ENCODE measurements at places on chromosomes 6 and 20. TPM values are rescaled to one million over a fixed set of nuclear protein-coding genes. Genes with fewer than 3 reads are reported as not detected.

Gene TMEM244
- total RNA-seq: not detected

Gene RCAN2
- total RNA-seq: 37.2 TPM

Gene PRDM13
- not detected for total RNA-seq

Gene UBR2
- total RNA-seq: 41.7 TPM

Gene DNPH1
- total RNA-seq: 31.8 TPM

Gene RIN2
- total RNA-seq: 141 TPM

Gene XKR7
- not detected for total RNA-seq

Gene PCSK2
- not detected for total RNA-seq

Gene DDX43
- total RNA-seq: 1.8 TPM

Gene ROS1
- total RNA-seq: under 0.01 TPM

Gene GINS1
- 1.8 TPM for total RNA-seq

Gene SLC35D3
- not detected for total RNA-seq

Gene SLC52A3
- total RNA-seq: not detected

Gene DXO
- total RNA-seq: 21.3 TPM

Gene EEF1A2
- 0.24 TPM for total RNA-seq

Gene RTEL1
- total RNA-seq: 21.3 TPM

Gene ERVFRD-1
- total RNA-seq: not detected

Gene TAGAP
- not detected for total RNA-seq

Gene EDN1
- total RNA-seq: 5.3 TPM

Gene CLPSL1
- total RNA-seq: not detected

Gene PHACTR3
- total RNA-seq: 5.2 TPM

Gene FOXS1
- not detected for total RNA-seq

Gene HLA-DRB1
- total RNA-seq: 0.12 TPM

Gene IP6K3
- total RNA-seq: 0.32 TPM

Gene EDN3
- total RNA-seq: not detected

Gene TINAG
- total RNA-seq: not detected

Gene RIMS1
- 5.4 TPM for total RNA-seq

Gene IL17F
- not detected for total RNA-seq

Gene FGD2
- not detected for total RNA-seq

Gene E2F1
- 1.6 TPM for total RNA-seq

Gene NRSN1
- not detected for total RNA-seq

Gene CPXM1
- total RNA-seq: 0.65 TPM

Gene COX4I2
- not detected for total RNA-seq

Gene RNF39
- 0.16 TPM for total RNA-seq

Gene C6orf118
- not detected for total RNA-seq

Gene ULBP1
- total RNA-seq: 0.61 TPM

Gene ABCF1
- 46.0 TPM for total RNA-seq

Gene VWA7
- total RNA-seq: 0.97 TPM

Gene LY6G6D
- total RNA-seq: not detected

Gene DUSP15
- total RNA-seq: not detected

Gene FLRT3
- total RNA-seq: 2.8 TPM

Gene SLC13A3
- total RNA-seq: 2.4 TPM

Gene SPINT3
- not detected for total RNA-seq

Gene ABHD16A
- 32.8 TPM for total RNA-seq

Gene RBPJL
- not detected for total RNA-seq

Gene FAM83B
- not detected for total RNA-seq

Gene ETV7
- 1.8 TPM for total RNA-seq

Gene SLC35F1
- total RNA-seq: not detected

Gene TMC2
- not detected for total RNA-seq

Gene ZNF343
- 13.0 TPM for total RNA-seq

Gene PPP1R3G
- 6.2 TPM for total RNA-seq

Gene PTP4A1
- total RNA-seq: 29.2 TPM

Gene C6orf141
- total RNA-seq: 0.12 TPM

Gene PREX1
- total RNA-seq: 26.0 TPM

Gene IPCEF1
- 0.24 TPM for total RNA-seq

Gene MUCL3
- not detected for total RNA-seq

Gene RAET1L
- not detected for total RNA-seq

Measured in hair follicle dermal papilla cell (primary cell).